ENCODE measurements at places on chromosomes 5 and 9.

GRCh38 chr5:42989190-42989589, 50.9 kb downstream of the ANXA2R start:
- no peak for DNase-seq

DNA sequence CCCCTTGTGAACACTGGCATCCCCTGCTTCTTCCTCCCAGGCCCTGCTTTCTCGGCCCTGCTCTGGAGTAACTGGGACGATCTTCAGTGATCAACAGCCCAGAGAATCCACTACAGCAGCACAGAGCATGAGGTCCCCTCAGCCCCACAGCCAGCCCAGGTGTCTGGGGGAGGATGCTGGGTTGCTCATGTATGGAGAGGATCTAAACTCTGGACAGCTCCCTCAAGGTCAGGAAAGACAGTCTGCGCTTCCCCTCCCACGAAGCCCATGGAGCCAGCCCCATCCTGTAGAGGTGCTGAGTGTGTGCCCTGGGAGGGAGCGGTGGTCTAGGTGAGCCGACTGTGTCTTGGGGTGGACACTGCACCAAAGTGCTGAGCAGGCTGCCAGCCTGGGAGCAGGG, 190.2 kb downstream of the GABBR2 start:
- DNase-seq = no peak

DNA sequence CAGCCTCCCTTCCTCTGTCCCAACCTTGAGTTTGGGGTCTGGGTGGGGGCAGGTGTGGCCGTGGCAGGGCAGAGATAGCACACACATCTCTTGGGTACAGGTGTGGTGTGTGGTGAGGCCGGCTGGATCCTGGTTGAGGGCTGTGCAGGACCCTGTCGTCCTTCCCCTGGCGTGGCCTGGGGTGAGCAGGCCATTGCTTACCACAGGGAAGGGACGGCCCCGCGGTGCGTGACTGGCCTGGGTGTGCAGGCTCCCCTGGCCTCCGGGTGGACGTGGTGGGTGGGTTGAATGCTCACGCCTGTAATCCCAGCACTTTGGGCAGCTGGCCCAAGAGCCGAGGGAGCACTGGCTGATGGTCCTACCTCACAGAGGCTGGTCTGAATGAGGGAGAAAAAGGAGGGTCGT, 1.2 kb downstream of the ARRDC1 start:
- no peak for DNase-seq

- DNase-seq = no peak
Observed at GRCh38 chr5:176530393-176530982, 6.7 kb downstream of the RNF44 start.

- DNase-seq = no peak
Observed at GRCh38 chr5:69050214-69050613, 43.6 kb upstream of the SLC30A5 start.

DNA sequence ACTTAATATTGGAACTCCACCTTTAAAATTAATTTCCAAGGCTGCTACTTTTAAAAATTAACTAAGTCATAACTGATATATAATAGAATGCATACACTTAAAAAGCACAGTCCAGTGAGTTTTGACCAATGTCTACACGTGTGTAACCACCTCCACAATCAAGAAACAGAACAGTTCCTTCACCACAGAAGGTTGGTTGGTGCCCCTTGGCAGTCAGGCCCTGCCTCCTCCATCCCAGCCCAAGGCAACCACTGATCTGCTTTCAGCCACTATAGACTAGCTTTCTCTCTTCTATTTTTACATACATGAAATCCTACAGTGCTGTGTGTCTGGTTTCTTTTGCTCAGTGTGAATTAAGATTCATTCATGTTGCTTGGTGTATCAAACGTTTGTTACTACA, 215.2 kb downstream of the CRB2 start:
- no peak for DNase-seq

GRCh38 chr5:71974622-71975021, 132.7 kb upstream of the MAP1B start:
- DNase-seq = no peak

DNA sequence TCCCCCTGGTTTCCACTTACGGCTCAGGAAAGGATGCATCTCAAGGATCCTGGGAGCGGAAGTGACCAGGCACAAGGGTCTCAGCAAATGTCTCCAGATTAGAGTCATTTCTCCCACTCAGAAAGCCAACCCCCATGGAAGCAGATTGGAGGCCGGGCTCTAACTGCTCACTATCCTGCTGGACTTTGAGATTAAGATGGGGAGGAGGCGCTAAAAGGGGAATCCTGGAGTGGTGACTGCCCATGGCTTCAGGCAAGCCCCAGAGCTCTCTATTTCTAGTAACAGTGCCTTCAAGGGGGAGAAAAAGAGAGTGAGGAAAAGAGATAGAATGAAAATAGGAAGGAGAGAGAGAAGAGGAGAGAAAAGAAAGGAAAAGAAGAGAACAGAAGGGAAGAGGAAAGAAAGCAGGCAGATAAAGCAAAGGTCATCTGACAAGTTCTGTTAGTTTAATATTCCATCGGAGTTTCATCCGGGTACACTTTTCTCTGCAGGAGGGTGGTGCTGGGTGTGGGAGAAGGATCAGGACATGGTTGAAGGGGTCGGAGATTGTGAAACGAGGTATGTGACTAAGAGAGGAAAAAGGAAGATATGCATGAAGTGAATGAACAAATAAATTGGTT, at the start of gene AGXT2:
AGXT2 (minus strand) TSS at position 165 of the 620 bp plus-strand sequence; CDS start at position 108, 57 bp downstream.
- DNase-seq = no peak

- DNase-seq = no peak
Observed at GRCh38 chr5:88899096-88899737, 16.2 kb upstream of the MEF2C start.

GRCh38 chr9:137499858-137500661, 40.9 kb upstream of the NSMF start:
- no peak for DNase-seq

DNA sequence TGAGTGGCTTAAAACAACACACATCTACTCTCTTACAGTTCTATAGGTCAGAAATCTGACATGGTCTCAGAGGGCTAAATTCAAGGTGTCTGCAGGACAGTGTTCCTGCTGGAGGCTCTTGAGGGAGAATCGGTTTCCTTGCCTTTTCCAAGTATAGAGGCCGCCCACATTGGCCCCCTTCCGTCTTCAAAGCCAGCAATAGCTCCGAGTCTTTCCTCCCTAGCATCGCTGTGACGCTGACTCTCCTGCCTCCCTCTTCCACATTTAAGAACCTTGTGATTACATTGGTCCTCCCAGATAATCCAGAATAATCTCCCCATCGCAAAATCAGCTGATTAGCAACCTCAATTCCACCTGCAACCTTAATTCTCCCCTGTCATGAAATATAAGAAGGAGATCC, 81.3 kb upstream of the IER5L start:
- no peak for DNase-seq

- DNase-seq = no peak
Observed at GRCh38 chr9:6232336-6232945, 16.8 kb downstream of the IL33 start.

DNA sequence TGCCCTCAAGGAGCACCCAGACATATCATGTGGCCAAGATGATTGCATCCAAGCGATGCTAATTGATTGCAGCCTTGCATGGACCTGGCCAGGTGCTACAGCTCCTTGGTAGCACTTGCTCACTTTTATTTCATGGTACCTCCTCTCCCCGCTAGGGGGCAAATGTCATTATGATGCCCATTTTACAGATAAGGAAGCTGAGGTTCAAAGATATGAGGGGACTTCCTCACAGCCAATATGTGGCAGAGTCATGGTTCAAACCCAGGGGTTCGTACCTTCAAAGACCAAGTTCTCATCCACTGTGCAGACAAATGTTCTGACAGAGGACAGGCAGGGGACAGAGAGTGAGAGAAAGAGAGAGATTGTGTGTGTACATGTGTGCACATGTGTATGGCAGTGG, 21.9 kb upstream of the KCNMB1 start:
- DNase-seq = no peak

DNA sequence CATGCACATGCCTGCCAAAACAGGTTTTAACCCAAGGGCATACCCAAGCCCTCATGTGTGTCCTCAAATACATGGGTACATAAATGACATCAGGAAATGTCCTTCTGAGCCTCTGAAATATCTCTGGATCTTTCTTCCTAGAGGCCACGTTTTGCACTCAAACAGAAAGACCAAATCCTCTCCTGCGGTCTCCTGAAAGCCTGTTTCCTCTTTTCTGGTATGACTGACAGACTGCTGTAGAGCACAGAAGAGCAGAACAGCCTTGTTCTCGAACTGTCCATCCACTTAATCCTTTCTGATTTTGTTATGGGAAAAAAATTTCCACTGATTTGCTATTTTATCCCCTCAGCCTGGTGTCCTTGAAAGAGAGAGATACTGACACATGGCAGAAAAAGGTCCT, 107.2 kb downstream of the ASTN2 start:
- no peak for DNase-seq

GRCh38 chr5:174282391-174282790, 236.9 kb downstream of the NSG2 start:
- DNase-seq = no peak

DNA sequence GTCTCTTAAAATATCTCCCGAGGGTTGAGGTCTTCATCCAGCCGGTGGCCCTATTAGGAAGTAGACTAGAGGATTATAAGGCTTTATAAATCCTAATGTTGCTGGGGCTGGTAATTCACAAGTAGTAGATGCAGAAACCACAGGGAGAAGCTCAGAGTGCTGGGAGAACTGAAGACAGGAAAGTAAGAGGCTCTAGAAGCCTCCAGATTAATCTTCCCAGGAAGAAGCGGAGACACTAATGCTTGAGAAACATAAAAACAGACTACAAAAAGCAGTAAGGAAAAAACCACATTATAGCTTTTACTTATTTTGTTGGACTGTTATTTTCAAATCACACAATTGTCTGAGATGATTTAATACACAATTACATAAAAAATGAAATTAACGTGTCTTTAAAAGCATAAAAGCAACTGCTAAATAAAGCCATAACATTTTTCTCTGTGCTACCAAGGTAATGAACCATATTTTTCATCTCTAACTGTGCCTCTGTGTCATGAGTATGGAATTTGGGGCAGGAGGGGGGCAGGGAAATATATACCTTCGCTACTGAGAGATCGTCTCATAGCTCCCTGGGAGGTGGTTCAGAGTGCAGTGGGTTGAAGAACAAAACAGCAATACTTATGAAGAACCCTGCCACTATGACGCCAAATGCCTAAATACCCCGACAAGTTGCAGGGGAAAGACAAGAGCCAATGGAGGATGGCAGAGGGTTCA, 806.2 kb upstream of the WWC1 start:
- no peak for DNase-seq

DNA sequence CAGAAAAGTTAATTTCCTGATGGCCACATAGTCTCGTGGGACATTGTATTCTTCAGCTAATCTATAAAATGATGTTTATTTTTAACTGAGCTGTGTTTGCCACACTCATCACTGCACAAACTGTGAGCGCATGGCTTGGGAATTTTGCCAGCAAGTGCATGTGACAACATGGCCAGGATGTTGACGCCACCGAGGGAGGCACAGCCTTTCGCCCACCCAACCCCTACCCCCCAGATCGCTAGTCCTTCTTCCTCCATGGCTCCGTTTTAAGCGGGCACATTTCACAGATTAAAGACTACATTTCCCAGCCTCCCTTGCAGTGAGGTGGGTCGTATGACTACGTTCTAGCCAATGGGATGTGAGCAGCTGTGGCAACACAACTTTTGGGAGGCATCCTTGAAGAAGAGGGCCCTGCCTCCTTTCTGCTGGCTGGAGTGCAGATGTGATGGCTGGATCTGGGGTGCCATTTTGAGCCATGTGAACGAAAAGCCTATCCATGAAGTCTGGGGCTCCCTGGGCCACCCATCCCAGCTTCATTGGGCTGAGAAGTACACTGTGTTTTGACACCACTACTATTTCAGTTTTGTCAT, 7.9 kb downstream of the NRARP start:
- DNase-seq = no peak

DNA sequence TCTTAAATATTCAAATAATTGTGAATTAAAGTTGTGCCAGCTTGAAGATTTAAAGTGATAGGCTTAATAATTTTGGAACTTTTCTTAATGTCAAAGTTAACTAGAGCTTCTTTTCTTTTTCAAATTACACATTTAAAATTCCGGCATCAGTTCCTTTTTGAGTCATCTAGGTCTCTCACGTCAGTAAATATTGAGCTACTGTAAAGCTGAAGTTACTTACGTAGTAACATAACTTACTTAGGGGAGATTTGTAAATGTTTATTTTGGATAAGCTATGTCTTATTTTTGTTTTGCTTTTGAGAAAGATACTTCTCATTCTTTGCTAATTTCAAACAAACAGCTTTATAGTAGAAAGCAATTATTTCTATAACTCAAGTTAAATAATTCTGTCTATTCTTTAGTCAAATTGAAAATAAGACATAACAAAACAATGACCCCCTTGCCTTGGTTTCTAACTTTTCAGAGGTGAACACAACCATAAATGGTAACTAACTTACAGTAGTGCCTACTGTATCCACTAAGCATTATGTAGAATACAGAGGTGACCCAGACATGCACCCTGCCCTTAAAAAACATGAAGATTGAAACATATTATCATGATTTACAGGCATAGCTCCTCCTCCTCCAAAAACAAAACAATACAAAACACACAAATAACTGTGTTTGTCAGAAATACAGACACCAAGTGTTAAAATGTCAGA, 29.8 kb downstream of the CD274 start:
- no peak for DNase-seq

DNA sequence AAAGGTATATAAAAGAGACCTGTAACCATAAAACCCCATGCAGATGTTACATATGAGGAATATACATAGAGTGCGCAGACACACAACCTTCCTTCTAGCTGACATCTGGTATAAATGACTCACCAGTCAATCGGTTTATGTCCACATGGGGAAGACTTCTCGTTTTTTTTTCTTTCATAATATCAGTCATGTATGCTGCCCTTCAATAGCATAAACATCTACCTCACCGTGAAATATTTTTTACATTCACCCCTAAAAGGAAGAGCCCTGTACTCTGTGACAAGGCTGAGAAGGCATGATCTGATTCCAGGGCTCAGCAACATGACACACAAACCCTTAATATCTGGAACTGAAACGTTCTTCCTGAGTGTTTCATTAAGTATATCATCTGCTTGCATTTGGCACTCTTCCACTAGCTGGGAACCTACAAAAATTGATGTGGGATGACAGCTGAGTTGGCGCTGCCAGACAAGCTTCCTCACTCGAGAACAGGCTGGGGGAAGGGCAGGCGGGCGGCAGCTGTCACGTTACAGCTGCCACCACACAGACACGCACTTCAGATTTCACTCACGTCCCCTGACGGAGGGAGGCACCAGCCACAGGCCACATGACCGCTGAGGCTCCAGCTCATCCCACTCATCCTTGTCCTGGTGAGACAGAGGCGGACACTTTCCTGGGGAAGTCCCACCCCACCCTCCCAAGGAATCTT, 74.2 kb downstream of the SHB start:
- no peak for DNase-seq

GRCh38 chr9:72844440-72844768, 108.4 kb downstream of the ALDH1A1 start:
- no peak for DNase-seq

DNA sequence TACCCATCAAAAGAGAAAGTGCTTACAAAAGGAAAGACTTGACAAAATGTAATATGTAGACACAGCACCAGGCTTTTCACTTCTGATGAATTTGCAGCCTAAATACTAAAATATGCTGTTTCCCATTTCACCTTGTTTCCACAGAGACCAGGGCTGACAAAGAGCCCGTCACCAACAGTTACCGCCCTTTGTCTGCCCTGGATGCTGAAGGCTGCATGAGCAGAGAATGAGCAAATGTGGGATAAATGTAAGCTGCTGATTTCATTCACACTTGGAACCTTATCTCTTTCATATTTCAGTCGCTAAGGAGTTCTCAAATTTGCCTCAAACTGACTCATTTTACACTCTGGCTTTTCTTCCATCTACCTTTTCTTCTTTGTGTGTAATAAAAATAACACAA, 213.9 kb downstream of the TMEM167A start:
- no peak for DNase-seq

- no peak for DNase-seq
Observed at GRCh38 chr5:126917918-126918614, 112.3 kb downstream of the MARCHF3 start.
